Retina (tissue), 1 donor: ENCODE measurements at places on chromosomes 7 and 10.

- no peak for DNase-seq
Observed at GRCh38 chr7:80415522-80415921, 96.3 kb downstream of the GNAT3 start.

- DNase-seq: no peak
Observed at GRCh38 chr7:10644849-10645248, 328.8 kb upstream of the PHF14 start.

DNA sequence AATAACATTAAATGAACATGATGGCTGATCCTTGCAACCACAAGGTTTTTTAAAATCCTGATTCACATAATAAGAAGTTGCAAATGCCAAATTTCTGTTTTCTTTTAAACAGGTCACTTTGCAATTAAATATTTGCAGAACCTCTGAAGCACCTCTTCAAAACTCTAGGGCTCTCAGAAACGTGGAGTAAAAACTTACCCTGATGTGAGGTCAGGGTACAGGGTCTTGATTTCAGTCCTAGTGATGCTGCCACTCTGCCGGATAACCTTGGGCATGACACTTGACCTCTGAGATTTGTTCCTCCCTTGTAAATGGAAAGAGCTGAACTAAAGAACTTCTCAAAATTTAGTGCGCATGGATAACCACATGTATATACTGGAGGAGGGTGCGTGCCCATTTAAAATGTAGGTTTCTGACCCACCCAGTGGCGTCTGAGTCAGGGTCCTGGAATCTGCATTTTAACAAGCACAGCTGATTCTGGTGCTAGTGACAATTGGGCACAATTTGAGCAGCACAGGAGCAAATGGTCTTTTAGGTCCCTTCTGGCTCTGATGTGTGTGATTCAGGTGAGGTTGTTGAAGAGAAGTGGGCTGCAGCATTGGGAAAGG, 35.5 kb upstream of the TNPO3 start:
- DNase-seq: no peak

DNA sequence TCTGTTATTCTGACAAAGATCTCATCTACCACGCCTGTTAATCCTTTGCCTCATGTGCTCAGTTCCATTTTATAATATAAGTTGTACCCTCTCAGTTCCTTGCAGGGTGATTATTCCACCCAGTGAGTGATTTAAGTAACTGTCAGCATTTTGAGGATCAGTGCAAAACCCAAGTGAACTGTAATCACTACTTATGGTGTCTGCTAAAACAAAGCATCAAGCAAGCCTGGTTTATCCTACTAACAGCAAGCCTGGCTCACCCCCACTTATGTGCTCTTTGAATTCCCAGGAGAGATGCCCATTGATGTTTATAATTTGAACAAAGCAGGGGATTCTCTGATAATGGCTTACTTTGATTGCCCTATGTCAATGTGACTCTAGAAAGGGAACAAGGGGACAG, 186.8 kb upstream of the LRGUK start:
- DNase-seq: peak; percentile 25

DNA sequence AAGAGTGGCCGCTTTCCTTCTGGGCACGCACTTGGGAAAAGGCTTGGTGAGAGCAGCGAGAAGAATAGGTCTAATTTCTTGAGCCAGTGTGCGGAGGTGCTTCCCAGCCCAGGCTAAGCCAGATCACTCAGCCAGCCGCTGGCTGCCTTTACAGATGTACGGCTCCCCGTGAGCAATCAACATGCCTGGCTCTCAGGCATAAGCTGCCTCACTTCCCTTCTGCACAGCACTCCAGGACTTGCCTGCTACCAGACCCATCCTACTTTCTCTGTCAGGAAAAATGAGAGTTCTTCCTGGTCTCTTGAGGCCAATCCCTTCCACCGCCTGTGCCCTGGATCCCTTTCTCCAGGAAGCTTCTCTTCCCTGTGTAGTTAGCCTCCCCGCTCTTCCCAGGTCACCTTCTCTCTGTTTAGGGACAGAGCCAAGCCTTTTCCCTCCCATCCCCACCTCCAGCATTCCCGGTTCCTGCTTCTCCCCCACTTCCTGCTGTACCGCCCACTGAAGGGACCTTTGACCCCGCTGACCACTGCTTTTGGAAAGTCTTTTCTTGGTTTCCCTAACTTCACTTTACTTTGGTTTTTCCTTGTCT, 1.1 kb upstream of the ACTR3C start:
- no peak for DNase-seq

DNA sequence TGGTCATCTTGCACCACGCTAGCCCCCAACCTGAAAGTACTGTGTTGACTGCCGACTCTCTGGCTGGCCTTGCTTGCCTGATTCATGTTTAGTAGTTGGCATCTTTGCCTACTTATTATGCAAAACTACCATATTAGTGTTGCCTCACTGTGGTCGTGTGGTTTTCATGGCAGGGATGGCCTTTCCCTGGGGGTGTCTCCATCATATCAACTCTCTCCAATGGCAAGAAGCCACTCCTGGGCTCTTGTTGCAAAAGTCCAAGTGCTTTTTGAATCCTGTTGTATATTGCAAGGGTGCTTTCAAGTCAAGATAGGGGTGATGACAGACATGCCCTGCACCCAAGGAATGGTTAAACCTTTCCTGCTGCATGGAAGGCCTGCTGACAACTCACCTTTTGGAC, 39.4 kb downstream of the ABLIM1 start:
- no peak for DNase-seq

- DNase-seq: no peak
Observed at GRCh38 chr7:46452561-46453135, 531.6 kb upstream of the IGFBP3 start.

GRCh38 chr10:12097791-12098190, 29.0 kb downstream of the DHTKD1 start:
- DNase-seq: no peak

DNA sequence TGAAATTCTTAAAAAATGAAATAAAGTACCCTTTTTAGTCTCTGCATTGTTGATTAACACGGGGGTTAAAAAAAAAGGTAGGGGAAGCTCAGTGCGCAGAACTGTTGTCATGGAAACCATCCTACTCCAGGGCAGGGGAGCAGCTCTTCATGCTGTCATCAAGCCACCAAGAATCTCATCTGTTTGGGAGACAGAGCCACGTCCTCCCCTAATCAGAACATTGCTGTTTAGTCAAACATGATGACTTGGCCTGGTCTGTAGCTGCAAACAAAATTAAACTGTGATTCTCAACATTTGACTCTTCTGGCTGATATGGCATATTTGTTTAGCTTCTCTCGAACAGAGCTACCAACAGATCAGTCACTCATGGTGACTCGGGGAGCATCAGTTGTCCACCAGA, 254.4 kb upstream of the KLF14 start:
- DNase-seq: peak; percentile 39

DNA sequence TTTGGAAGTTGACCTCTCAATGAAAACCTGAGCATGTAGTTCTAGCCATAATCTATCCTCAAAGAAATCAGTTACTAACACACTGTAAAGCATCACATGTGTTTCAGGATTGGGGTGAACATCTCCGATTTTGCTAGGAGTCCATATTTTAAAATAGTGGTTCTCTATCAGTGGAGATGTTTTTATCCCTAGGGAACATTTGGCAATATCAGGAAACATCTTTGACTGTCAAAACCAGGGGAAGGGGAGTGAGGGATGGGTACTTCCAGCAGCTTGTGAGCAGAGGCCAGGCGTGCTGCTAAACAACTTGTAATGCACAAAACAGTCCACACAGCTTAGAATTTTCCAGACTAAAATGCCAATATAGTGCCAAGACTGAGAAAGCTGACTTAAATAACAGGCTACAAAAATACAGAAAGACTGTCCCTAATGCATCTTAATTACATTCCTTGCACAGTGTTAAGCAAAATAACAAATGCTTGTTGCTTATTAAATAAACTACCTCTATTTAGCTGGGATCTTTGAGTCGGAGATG, 120.9 kb downstream of the CRPPA start:
- no peak for DNase-seq

DNA sequence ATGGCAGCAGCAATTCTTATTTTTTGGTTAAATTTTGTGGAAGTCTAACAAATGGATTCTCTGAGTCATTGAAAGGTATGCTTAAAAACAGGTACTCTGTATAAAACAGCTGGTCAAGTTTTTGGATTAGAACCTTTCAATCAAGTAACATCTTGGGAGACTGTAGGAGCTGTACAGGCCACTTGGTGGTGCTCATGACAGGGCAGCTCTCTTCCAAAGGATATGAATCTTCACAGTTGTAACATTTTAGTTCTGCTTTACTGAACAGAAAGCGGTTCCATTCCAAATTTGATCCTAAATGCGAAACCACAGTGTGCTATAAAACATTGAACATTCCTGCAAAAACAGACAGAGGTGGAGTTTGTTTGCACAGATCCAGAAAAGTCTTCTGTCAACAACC, 44.5 kb upstream of the AGR3 start:
- DNase-seq: no peak

GRCh38 chr10:36110097-36110496, 468.0 kb upstream of the FZD8 start:
- DNase-seq: no peak

GRCh38 chr7:49771427-49772176, 1.8 kb upstream of the VWC2 start:
- no peak for DNase-seq

- DNase-seq: no peak
Observed at GRCh38 chr10:131082991-131083481, 228.5 kb downstream of the TCERG1L start.

GRCh38 chr7:156496363-156496769, 144.2 kb upstream of the RNF32 start:
- DNase-seq: no peak

GRCh38 chr7:105387508-105388355, 989 bp downstream of the SRPK2 start:
- DNase-seq: peak; percentile 86

- DNase-seq: no peak
Observed at GRCh38 chr7:1651891-1652290, 18.2 kb upstream of the ELFN1 start.

DNA sequence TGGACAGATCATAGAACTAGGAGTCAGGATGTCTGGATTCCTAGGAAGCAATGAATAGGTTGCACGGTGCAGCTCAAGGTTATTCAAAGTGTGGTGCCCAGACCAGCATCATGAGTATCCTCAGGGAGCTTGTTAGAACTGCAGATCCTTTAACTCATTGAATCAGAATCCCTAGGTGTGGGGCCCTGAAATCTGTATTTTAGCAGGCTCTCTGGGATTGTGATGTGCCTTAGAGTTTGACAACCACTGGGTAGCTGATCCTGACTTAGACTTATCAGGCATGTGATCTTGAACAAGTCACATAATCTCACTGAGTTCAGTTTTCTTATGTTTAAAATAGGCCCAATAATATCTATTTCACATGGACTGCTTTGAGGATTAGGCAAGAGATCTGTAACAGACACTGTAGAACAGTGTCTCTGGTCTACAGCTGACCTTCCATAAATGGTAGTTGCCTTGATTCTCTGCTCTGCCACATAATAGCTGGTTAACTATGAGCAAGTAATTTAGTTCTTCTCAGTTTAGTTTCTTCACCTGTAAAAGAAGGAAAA, 46.4 kb upstream of the ATRNL1 start:
- no peak for DNase-seq

- no peak for DNase-seq
Observed at GRCh38 chr7:40979296-40979695, 723.6 kb downstream of the INHBA start.

GRCh38 chr7:155198901-155199845, 98.5 kb upstream of the INSIG1 start:
- no peak for DNase-seq

DNA sequence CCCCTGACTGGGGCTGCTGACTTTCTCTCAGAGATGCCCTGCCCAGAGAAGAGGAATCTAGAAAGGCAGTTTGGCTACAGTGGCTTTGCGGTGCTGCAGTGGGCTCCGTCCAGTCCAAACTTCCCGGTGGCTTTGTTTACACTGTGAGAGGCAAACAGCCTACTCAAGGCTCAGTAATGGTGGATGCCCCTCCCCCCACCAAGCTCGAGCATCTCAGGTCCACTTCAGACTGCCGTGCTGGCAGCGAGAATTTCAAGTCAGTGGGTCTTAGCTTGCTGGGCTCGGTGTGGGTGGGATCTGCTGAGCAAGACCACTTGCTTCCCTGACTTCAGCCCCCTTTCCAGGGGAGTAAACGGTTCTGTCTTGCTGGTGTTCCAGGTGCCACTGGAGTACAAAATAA, 734.5 kb upstream of the LRRN3 start:
- no peak for DNase-seq

DNA sequence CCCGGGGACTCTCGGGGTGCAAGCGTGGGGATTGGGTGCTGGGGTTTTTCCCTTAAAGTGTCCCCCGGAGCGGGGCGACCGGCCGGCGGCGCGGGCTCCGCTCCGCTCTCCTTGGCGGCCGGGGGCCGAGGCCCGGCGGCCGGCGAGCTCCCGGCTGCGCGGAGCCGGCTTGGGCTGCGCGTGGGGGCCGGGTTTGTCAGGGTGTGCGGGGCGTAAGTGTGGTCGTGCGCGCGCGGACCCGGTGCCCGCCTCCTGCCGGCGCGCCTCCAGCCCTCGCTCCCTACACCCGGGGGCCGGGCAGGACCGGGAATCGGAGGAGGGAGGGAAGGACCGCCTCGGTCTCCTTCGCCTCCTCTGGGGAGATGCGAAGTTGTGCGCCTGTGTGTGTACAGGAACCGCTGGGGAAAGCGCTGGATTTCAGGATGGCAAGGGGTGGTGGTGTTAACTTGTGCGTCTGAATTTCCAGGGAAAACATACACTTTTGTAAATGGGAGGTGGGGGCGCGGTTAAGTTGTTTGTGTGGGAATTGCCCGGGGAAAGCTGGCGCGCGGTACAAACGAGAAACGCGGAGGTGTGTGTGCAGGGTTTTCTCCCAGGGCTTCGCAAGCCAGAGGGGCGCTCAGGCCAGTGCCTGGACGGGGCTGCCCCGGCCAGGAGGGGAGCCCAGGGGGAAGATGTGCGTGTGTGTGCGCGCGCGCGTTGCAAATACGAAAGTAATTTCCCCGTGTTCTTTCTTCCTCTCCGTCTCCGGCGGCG, 737 bp downstream of the ZMIZ1 start:
- peak; percentile 81 for DNase-seq

DNA sequence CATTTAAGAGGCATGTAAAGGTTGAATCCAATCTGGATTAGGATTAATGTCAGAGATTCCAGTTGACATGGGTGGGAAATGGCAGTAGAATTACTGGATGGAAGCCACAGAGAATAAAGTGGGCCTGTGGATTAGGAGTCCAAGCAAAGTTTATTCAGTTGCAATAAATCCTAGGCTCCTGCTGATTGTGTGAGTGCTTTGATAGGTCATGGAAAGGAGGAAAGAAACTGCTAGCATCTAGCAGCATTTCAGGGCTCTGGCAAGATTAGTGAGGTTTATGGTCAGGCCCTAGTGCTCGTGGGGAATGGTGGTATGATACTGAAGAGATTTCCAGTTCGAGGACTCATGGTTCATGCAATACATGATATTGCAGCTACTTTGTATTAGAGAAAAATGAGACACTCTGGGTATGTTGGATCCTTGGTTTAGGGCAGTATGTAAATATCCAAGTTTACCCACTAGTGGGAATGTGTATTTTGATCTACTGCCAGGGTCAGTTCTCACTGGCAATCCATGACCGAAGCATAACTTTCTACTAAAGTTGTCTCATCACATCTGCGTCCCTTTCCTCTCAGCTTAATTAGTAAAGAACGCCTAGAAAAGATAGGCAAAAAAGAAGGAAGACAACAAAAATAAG, 235.0 kb downstream of the SUGCT start:
- DNase-seq: no peak
